NCI-H1436 treated with DMSO at 0.1 percent for 48 hours (cell line): ENCODE measurements at places on chromosomes 3 and 15.

- no peak for DNase-seq
Observed at GRCh38 chr3:147396712-147397046, 9.7 kb downstream of the ZIC4 start.

GRCh38 chr3:110420158-110420641 is 651.4 kb upstream of the NECTIN3 start:
- no peak for DNase-seq

- DNase-seq: no peak
Observed at GRCh38 chr15:66698318-66698961, 3.6 kb upstream of the SMAD6 start.

- DNase-seq: no peak
Observed at GRCh38 chr3:134956395-134956794, 161.3 kb downstream of the EPHB1 start.

GRCh38 chr3:12797892-12798558 is 1.5 kb downstream of the CAND2 start:
- no peak for DNase-seq

- DNase-seq: no peak
Observed at GRCh38 chr3:117820658-117821299, 1111.2 kb downstream of the TUSC7 start.

DNA sequence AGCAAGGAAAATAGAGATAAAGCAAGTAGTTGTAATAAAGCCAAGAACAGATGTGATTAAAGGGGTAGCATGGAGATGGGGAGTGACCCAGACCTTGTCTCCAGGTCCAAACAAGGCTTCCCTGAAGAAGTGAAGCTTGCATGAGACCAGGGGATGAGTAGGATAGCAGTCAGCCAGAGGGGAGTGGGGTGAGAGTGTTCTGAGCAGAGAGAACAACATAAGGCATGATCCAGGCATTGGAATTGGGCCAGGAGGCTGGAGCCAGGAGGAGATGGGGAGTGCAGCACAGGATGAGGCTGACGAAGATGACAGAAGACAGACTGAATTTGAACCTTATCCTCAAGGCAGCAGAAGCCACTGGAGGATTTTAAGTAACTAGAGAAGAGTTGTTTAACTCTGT is 7.2 kb downstream of the TMOD2 start:
- no peak for DNase-seq

GRCh38 chr15:87326269-87326668 is 930.3 kb downstream of the NTRK3 start:
- no peak for DNase-seq

DNA sequence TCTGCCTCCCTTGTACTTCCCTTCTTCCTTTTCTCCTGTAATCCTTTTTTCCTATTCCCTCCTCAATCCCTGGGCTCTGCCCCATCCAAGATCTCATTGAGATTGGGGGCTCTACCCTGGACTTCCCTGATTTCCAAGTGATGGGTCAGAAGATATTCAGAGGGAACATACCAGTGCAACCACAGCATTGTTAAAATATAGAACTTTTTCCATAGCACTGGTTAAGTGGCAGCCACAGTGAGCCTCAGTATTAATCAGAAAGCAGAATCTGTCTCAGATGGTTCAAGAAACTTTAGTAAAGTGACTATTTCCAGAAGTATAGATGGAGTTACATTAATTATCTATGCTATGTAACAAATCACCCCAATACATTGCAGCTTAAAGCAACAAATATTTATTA is 18.7 kb upstream of the SCN10A start:
- DNase-seq: no peak
